ENCODE measurements at places on chromosomes 12 and 14.

- DNase-seq: no peak
Measured at GRCh38 chr12:113466454-113467141, 5.1 kb downstream of the LHX5 start.

DNA sequence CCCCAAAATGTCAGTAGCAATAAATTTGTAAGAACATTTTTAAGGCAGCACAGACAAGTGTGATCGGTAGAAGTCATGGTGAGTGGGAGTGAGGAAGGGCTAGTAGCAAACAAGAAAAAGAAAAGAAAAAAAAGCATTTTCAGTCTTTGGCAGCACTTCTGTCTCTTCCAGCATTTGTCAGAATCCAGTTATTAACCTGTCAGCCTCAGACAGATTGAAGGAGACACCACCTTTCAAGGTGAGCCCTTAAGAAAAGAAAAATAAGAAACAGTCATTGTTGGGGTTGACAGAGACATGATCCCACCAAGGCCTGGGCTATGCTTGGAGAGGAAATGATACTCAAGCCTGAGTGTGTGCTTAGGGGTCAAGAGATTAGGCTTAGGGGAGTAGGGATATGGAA lies 947.4 kb downstream of the NRXN3 start:
- DNase-seq: no peak

GRCh38 chr14:99348816-99349614 lies 77.0 kb upstream of the BCL11B start:
- DNase-seq: no peak

DNA sequence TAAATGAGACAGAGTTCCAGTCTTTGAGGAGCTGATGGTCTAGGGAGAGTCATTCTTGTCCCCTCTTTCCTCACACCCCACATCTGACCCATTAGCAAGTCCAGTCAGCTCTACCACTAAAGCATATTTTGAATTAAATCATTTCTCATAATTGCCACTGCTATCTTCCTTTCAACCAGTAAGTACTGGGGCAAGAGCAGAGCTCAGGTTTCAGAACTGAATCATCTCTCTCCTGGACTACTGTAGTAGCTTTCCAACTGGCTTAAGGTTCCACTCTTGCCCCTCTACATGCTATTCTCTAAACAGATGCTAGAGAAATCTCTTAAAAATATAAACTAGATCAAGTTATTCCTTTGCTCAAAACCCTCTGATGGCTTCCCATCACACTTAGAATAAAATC lies 218.3 kb downstream of the TTC6 start:
- DNase-seq: no peak

DNA sequence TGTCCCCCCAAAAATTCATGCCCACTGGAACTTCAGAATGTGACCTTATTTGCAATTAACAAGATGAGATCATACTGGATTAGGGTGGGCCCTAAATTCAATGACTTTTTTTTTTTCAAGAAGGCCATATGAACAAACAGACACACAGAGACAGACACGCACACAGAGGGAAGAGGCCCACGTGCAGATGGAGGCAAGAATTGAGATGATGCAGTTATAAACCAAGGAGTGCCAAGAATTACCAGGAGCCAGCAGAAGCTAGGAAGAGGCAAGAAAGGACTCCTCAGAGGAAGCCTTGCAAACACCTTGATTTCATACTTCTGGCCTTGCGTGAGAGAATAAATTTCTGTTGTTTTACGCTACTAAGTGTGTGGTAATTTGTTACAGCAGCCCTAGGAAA lies 33.4 kb downstream of the NELL2 start:
- DNase-seq: no peak

GRCh38 chr14:105563347-105563737 lies 37.0 kb downstream of the TMEM121 start:
- DNase-seq: no peak

- no peak for DNase-seq
Measured at GRCh38 chr12:51863363-51863932, 14.9 kb upstream of the FIGNL2 start.

GRCh38 chr12:112686373-112686772 lies 105.2 kb upstream of the RPH3A start:
- no peak for DNase-seq

DNA sequence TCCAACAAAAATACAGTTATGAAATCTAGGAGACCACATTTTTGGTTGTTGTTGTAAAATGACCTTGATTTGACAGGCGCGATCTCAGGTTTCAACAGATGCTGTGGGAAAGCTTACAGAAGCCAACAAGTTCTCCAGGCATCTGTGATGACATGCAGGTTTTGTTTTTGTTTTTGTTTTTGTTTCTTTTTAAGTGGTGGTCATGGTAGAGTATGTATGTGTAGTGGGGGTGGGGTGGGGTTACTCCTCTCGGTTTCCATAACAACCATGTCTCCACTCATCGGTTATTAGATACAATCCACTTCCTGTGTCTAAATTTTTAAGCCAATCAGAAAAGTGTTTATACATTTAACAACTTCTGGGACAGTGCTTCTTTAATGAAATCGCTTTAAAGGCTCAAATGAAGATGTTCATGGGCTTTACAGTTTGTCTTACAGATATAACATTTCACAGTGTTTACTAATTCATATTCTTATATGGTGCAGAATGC lies 199.9 kb upstream of the FOXN3 start:
- DNase-seq: peak; percentile 31

- no peak for DNase-seq
Measured at GRCh38 chr12:98968896-98969295, 323.8 kb downstream of the APAF1 start.

DNA sequence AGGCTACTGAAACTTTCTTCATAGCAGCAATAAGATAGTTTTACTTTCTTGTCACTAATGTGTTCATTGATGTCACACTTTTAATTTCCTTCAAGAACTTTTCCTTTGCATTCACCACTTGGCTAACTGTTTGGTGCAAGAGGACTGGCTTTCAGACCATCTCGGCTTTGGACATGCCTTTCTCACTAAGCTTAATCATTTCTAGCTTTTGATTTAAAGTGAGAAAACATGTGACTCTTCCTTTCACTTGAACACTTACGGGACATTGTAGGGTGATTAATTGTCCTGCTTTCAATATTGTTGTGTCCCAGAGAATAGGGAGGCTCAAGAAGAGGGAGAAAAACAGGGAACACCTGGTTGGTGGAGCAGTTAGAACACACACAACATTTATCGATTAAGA lies 41.9 kb downstream of the IFNG start:
- no peak for DNase-seq

GRCh38 chr12:114018669-114019068 lies 52.5 kb upstream of the RBM19 start:
- DNase-seq: no peak

GRCh38 chr14:104734991-104735779 lies 11.2 kb downstream of the ADSS1 start:
- no peak for DNase-seq

DNA sequence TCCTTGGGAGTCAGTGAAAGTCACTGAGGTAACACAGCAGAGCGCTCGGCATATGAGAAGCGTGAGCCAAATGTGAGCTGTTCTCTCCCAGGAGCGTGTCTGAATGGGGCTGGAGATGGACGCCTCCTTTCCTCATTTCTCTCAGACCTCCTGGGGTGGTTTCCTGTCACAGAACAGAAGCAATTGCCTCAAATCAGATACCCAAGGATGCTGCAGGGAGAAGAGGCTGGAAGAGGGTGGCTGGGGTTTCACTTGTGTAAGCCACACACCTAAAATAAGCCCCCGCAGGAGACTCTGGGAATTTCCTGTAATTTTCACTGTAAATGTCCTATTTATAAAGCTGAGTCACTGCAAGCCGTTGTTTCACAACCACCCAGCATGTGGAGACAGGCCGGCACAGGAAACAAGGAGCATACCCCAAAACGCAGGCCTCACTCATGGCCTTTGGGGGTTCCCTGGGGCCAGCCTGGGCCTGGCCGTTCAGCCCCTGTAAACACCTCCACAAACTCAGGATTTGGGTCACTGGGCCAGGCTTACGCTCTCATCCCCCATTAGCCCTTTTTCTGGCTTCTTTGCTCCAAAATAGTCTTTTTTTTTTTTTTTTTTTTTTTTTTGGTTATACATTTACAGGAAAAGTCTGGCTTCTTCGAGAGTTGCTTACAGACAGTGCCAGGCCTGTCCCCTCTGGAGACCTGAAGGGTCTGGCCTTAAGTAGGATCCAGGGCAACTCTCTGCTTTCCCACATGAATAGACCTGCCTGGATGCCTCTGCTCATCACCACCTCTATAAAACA lies 55.3 kb downstream of the VCPKMT start:
- DNase-seq: peak; percentile 36

DNA sequence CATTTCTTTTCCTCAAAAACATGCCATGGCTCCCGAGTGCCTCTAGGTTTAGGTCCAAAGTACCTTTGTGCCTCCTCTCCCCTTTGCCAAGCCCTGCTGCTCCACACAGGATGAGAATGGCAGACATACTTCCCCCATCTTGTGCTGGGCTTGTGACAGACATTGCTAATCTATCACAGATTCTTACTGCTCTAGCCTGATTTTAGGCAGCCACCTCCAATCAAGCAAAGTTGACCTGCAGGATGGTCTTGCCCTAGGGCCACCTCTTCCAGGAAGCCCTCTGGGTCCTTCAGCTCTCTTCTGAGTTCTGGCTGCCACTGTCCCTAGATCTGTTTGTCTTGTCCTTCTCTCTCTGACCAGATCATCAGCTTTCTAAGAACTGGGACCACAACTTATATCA lies 20.5 kb downstream of the FOXN4 start:
- DNase-seq: no peak

GRCh38 chr12:24661657-24662096 lies 287.2 kb downstream of the BCAT1 start:
- no peak for DNase-seq

- no peak for DNase-seq
Measured at GRCh38 chr12:113180333-113180732, 4.9 kb downstream of the DDX54 start.

DNA sequence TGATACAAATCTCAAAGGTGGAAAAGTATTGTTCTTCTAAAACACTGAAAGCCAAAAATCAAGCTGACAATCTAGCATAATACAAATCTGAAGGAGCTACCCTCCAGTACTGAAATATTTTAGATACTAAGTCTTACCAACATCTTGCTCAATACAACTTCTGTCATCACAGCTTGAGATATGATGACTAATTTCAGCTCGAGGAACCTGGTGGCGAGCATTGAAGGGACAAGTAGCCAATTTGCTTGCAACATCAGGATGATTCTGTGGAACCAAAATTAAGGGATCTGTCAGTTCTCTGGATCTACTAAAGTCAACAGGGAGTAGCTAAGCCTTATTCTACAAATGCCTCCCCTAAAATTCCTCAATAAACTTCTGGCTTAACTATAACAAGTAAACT lies 10.4 kb downstream of the GTSF1 start:
- no peak for DNase-seq

DNA sequence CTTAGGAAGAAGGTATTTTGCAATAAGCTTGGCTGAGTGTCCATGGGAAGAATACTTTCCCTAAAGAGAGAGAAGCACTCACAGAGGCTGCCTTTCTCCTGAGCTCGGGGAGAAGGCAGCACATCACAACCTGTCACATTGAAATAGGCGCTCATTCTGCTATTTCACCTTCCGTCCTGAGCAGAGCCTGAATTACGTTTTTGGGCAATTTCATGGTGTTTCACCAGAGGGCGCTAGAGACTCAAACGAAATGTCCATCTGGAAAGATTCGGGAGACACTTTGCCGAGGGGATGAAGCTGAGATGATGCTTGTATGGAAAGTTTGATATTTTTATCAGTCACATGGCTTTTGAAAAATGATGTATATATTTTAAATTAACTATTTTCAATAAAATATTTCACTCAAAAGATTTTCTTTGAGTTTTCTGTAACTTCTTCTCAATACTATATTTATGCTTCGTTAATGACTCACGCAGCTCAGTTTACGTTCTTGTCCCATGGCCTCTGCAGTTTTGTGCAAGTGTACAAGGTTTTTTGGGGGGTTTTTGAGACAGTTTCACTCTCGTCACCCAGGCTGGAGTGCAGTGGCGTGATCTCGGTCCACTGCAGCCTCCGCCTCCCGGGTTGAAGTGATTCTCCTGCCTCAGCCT lies 17.4 kb upstream of the B4GALNT3 start:
- DNase-seq: no peak

DNA sequence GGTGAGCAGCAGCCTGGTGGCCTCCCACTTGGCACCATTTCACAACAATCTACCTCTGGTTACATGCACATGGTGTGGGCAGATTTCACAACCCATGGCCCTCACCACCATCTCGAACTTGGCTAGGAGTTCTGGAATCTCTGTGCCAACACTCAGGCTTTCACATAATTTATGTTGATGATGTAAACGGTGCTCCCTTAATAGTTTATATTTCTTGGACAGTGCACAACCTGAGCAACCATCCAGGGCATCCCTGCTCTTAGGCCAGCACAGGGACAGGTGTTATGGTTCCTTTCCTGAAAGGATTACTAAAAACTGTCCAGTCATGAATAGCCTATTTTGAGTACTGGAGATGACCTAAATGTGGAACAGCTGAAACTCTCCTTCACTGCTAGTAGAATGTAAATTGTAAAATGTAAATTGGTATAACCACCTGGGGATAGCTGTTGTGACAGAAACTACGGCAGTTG lies 28.6 kb downstream of the ABCB9 start:
- DNase-seq: no peak

GRCh38 chr14:94897082-94897481 lies 127.2 kb upstream of the GSC start:
- DNase-seq: no peak

- peak; percentile 64 for DNase-seq
Measured at GRCh38 chr12:5745251-5745888, 199.7 kb downstream of the ANO2 start.

Data from right lung (tissue), 10 donors.